HEK293T (cell line): ENCODE measurements at places on chromosomes 6 and 20.

DNA sequence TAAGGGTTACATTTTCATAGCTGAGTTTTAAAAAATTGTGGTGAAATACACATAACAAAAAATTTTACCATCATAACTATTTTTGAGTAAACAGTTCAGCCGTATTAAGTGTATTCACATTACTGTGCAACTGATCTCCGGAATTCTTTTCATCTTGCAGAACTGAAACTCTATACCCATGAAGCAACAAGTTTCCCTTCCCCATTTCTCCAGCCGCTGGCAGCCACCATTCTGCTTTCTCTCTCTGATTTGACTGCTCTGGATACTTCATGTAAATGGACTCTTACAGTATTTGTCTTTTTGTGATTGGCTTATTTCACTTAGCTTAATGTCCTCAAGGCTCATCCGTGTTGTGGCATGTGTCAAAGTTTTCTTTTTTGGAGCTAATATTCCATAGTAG lies 341.6 kb downstream of the QKI start:
- DNase-seq, result no peak

DNA sequence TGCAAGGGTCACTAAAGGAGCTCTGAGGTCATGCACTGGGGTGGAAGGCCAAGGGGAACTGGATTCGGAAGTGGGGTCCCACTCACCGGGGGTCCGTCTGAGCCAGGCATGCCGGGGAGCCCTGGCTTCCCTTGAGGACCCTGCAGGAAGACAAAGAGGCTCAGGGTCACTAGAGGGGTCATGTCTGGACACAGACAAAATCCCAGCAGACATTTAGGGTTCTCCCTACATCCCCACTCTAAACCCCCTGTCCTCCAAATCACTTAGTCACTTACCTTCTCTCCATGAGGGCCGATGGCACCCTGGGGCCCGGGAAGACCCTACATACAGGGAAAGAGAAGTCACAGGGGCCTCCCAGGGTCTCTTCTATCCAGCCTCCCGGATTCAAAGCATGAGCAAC lies 15.4 kb downstream of the COL11A2 start:
- no peak for DNase-seq

- no peak for DNase-seq
Measured at GRCh38 chr6:125489579-125490285, 188.0 kb upstream of the HDDC2 start.

- no peak for DNase-seq
Measured at GRCh38 chr20:38961530-38962043, 557 bp upstream of the DHX35 start.

DNA sequence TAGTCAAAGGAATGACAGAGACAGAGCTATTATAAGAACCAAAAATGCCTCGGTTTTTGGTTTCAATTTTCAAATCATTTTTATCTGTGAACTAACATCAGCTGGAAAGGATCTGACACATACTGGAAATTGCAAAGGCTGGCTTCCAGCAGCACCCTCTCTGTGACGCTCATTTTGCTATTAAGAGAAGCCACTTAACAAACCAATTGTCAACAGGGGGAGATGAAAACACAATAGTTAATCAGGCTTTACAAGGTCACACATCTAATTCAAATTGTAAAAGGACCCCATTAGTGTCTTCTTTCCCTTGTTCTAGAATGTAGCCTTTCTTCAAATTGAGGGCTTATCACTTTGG lies 160.5 kb downstream of the TFAP2B start:
- no peak for DNase-seq

GRCh38 chr6:144559865-144560593 lies 274.9 kb downstream of the UTRN start:
- DNase-seq, result peak; percentile 14

GRCh38 chr20:44370639-44371218 lies 15.2 kb downstream of the HNF4A start:
- no peak for DNase-seq

DNA sequence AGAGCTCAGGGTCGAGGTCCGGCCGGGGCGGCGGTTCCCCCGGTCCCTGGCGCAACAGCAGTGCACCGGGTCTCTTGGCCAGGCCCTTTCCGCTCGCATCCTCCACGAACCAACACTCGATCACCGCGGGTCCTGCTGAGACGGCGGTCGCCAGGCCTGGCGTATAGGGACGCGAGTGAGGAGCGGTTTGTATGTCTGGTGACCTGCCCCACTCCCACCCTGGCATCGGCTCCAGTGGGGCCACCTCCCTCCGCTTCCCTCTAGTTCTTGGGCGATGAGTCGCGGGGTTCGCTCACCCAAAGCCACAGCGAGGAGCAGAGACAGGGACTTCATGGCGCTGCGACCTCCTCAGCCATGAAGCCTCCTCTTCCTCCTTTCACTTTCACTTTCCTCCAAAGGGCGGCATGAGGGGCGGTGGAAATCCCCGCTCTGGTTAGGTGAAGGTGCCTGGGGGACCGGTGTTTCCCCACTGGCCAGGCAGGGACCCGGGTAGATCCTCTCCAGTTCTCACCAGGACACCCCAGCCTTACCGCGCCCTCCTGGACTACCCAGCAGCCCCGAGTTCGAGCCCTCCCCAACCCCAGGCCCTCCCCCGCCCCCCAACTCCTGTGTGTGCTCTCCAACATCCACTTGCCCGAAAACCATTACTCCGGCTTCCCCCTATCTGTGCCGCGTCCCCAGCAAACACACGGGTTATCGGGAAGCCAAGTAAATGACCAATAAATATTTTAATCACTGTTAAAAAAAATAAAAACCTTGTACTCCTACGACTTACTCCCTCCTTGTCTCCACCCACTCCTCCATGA lies at the start of gene TAPBP:
Gene TAPBP, minus strand, starts transcription at position 370 of the 806 bp plus-strand sequence. Its CDS starts 37 bp downstream, at position 333.
- DNase-seq, result peak; percentile 44

DNA sequence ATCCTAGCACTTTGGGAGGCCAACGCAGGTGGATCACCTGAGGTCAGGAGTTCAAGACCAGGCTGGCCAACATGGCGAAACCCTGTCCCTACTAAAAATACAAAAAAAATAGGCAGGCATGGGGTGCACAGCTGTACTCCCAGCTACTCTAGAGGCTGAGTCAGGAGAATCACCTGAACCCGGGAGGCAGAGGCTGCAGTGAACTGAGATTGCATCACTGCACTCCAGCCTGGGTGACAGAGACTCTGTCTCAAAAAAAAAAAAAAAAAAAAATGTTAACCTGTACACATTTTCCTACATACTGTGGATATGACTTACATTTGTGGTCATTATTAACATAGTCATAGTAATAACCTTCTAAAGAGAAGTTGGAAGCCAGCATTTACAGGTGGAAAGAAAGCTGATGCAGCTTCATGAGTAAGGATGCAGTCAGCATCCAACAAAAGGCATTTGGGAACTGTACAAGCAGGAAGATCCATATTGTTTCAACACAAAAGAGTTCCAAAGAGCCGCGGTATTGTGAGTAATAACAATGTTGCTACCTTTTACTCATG lies 186.2 kb downstream of the GPX5 start:
- DNase-seq, result no peak

DNA sequence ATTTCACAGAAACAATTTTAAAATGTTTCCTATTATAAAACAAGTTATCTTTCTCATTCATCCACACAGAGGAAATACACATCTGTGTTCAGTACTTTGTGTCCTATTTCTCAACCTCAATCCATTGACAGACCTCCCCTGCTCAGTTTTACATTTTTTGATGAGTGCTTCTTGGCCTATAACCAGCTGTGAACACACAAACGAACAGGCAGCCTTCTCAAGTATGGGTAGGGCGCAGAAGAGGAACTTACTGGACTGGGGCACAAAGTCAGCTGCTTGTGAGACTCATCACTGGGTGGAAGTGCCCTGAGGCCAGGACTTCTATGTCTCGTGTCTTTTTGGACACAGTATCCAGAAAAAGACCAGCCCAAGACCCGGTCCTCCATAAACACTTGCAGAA lies 2.8 kb downstream of the RPS6KA2 start:
- DNase-seq, result no peak

GRCh38 chr6:33824461-33825154 lies 20.8 kb upstream of the MLN start:
- no peak for DNase-seq

GRCh38 chr6:127118298-127119101 lies at the start of gene RSPO3:
Gene RSPO3, plus strand, starts transcription at chr6:127118671. Its CDS starts 522 bp downstream, at chr6:127119193.
- peak; percentile 33 for DNase-seq

DNA sequence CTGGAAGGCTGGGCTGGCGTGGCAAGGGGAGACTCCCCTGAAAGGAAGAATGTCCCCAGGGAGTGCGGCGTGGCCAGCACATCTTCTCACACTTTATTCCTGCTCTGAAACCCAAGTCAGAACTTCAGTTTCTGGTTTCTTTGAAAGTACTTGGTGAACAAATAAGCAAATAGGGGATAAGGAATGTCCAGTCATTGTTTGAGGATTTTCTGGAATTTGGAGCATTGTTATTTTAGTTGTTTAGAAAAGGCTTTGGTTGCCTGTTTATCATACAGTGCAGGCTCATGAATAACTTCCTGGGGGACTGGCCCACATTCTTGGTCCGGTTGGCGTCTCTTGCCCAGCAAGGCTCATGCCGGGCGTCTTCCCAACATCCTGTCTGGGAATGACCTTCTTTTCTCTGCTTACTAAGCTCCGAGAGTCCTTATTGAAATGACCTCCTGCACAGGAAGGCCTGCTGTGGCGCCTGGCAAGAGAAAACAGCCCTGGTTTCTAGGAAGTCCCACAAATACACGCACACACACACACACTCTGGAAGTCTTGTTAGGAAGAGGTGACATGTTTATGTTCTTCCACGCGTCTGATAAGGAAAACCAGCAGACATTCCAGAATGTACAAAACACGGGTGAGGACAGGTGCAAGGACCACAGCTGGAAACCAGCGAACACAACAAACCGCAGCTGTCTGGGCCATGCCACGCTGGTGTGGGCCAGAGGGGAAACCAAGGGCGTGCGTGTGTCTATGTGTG lies 71.9 kb downstream of the TMEM170B start:
- no peak for DNase-seq

DNA sequence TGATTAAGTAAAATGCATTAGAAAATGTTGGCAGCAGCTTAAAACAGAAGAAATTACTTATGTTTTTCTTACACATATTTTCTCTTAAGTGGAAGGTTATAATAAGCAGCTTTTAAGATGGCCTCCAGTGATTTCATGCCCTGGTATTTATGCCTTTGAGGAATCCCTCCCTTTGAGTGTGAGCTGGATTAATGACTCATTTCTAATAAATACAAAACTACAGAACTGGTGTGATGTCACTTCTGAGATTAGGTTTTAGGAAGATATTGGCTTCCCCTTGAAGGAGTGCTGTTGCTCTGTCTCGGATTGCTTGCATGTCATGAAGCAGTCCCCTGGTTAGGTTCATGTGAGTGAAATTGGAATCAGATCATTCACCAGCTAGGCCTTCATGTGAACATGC lies 143.2 kb upstream of the EPHA7 start:
- no peak for DNase-seq

DNA sequence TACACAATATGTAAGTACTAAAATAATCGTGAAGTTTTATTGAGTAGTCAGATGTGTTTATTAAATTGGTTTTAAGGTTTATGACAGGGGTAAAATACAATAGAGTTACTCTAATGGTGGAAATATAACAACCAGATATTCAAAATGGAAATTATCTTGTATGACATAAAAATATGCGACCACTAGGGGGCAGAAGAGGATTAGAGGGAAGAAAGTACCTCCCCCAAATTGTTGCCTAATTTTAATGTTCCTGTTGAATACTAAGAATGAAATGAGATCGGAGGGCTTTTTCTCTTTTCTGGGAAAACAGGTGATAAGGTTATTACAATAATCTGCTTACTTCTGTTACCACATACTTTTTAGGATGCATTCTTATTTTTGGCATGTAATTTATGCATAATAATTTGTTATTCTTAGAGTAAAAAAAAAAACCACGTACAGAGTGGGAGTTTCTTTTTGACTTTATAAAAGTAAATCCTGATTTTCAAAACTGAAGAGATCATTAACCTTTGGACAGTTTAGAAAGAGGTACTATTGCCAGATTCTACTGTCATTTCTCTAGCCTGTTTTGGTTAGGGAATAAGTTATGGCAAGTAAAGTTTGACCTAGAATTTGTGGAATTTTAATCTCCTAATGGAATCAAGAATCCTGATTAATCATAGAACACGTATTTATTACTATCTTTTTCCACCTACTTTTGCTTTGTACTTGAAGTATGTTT lies 159.2 kb downstream of the CD109 start:
- peak; percentile 21 for DNase-seq

- no peak for DNase-seq
Measured at GRCh38 chr20:58550275-58551059, 35.3 kb upstream of the APCDD1L start.

- no peak for DNase-seq
Measured at GRCh38 chr20:1505361-1505760, 14.1 kb upstream of the SIRPB2 start.

DNA sequence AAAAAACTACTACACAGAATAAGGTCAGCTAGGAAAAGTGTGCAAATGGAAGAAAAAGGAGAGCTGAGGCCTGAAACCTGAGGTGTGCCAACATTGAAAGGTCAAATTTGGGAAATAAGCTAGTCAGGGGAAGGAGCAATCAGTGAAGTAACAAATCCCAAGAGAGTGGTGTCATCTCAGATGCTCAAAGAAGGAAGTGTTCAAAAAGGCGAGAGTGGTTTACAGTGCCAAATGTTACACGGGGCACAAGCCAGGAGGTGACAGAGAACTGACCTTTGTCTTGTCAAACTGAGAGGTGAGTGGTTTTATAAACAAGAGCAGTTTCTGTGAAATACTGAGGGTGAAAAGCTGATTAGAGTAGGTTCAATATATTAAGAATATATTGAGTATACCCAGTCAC lies 83.0 kb upstream of the TCF21 start:
- no peak for DNase-seq

DNA sequence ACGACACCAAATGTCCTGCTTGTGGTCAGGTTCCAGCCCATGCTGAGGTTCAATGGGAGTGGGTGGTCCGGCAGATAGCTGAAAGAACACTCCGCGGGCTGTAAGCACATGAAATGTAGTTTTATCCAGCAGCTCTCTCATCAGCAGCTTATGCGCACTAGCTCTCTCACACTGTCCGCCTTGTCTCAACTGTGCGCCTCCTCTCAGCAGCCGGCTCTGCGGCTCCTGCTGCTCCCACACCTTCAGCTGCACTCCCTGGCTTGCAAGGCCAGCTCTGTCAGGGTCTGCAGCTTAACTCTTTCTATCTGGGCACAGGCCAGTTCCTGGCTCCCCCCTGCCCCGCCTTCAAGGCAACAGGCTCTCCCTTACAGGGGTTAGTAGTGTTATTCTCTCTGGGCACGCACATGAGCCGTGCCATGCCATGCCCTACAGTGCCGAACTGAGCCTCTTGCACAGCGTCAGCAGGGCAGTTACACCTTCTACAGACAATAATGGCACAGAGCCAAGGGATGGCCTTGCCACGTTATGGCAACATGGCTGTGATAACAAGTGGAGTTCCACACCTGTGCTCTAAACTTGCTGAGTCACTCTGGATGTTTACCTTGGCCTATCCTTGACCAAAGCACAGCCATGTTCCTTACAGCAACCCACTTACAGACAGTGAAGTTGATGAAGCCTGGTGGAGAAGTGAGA lies 84.0 kb upstream of the LRFN2 start:
- DNase-seq, result no peak

DNA sequence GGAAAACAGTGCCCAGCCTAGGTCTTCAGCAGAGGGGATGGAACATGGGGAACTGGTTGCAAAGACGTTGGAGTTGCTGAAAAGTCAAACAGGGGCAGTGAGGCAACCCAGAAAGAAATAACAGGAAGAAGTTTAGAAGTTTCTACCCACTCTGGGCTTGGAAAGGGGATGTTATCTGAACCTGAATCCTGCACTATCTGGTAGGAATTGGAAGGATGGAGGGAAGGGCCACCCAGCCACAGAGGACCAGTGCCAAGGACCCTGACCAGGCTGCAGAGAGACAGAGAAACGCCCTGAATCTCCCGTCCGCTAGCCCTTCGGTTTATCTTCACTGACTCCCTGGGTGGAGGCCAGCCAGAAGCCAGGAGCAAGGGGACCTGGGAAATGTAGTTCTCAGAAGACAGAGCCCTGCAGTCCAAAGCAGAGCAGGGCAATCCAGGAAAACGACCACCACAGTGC lies 217.3 kb upstream of the RREB1 start:
- peak; percentile 55 for DNase-seq
